CD4-positive, alpha-beta T cell treated with Interleukin-17A for 4 hours (primary cell): ENCODE measurements at places on chromosomes 6 and 20.

DNA sequence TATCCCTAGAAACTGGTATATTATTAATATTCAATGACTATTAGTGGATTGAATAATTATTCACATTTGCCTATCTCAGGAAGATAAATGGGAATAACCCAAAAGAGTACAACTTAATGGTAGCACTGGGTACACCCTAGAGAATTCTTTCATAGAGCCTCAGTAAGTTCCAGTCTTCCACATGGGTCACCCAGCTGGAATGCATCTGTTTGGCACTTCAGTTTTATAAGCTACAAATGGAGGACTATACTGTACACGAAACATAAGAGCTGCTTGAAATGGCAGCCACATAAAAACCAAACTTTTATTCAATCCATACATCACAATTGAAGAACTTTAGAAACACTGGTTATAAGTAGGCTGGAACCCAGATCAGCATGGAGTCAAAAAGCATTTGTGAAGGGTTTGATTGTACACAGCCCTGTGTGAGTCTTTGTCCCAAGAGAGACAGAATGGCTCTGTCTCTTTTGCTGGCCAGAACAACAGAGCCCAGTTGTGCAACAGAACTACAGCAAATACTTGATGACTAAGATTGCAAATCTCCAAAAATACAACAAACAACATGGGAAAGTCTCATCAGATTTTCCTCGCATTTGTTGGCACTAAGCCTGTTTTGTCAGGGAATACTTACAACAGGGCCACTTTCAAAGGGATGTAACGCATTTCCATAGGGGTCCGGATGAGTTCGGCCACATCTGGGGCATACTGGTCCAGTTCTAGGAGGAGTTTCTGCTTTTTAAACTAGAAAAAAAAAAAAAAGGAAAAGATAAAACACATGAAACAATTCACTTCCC is 39.5 kb downstream of the PIGU start:
- DNase-seq: no peak

DNA sequence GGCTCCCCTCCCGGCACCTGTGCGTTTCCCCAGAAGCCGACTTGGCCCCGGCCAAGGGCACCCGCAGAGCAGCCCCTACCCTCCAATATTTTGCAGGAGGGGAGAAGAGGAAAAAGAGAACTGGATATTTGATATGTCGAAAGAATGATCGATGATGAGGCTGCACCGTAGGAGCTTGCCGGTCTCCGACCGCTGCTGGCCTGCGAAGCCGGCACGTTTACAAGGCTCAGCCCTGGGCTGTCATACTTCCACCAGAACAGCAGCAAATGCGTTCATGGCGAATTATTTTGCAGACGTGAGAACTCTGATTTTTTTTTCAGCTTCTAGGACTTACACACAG is 296.7 kb downstream of the TFAP2C start:
- DNase-seq: no peak

- DNase-seq: no peak
Observed at GRCh38 chr6:108071736-108072276, 2.7 kb downstream of the OSTM1 start.

DNA sequence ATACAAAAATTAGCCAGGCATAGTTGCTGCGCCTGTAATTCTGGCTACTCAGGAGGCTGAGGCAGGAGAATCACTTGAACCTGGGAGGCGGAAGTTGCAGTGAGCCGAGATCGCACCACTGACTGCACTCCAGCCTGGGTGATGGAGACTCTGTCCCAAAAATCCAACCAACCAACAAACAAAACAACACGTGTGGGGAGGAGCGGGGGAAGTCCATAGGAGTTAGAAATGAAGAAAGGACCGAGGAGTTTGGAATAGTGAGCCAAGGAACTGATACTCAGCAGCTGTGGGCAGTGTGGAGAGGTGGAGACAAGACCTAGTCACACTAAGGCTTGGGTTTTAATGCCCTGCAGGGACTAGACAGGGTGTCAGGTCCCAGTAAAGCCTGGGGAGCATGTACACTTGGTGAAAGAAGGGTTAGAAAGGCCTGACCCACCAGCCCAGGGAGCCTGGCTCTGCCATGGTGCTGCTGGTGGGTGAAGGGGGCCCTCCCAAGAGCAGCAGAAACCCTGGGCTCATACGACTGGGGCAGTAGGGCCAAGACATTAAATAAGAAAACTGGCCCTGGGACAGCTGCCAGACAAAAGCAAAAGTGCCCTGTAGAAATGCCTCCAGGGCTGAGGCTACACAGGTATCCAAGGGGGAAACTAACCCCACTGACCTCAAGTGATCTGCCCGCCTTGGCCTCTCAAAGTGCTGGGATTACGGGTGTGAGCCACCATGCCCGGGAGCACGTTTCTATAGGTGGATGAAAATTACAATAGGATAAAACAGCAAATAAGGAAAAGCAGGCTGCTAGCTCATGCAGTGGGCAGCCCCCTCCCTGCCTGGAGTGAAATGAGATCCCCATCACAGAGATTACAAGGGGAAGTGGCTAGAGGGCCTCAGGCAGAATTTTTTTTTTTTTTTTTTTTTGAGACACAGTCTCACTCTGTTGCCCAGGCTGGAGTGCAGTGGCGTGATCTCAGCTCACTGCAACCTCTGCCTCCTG is 58.0 kb downstream of the MYH7B start:
- no peak for DNase-seq

- no peak for DNase-seq
Observed at GRCh38 chr6:109117346-109118035, 22.2 kb downstream of the CEP57L1 start.

- no peak for DNase-seq
Observed at GRCh38 chr6:1080453-1081337, 231.2 kb upstream of the FOXQ1 start.

GRCh38 chr6:46000905-46001304 is 14.8 kb downstream of the CLIC5 start:
- no peak for DNase-seq

DNA sequence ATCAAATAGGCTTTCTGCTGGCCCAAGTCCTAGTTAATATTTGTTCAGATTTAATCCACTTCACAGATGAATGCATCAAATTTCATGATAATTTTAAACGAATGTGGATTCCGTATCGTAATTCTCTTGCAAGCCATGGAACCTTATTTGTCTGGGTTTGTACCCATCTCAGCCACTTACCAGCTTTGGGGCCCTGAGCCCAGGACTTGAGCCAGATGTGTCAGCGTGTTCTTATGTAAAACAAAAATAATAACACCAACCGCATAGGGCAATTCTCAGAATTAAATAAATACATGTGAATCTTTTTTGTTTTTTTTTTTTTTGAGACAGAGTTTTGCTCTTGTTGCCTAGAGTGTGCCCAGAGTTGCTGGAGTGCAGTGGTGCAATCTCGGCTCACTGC is 282.5 kb upstream of the PLCB4 start:
- no peak for DNase-seq

- no peak for DNase-seq
Observed at GRCh38 chr6:83711958-83712357, 3.1 kb upstream of the SNAP91 start.

DNA sequence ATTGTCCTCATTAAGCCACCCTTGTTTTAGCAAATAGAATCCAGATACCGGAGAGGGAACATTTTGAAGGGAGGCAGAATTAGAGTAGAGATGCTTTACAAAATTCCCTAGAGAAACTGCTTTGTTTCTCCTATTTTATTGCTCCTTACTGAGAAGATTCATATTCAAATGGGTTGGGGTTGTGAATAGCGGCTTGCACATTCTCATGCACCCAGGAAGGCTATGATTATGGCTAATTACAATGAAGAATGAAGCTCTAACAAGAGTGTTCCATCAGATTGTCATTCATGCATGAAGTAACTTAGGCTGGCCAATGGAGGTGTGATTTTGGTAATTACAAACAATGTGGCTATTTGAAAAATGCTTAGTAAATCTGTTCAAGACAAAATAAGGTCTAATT is 129.6 kb downstream of the PACRG start:
- no peak for DNase-seq

GRCh38 chr6:143515766-143516355 is 4.3 kb upstream of the FUCA2 start:
- no peak for DNase-seq

DNA sequence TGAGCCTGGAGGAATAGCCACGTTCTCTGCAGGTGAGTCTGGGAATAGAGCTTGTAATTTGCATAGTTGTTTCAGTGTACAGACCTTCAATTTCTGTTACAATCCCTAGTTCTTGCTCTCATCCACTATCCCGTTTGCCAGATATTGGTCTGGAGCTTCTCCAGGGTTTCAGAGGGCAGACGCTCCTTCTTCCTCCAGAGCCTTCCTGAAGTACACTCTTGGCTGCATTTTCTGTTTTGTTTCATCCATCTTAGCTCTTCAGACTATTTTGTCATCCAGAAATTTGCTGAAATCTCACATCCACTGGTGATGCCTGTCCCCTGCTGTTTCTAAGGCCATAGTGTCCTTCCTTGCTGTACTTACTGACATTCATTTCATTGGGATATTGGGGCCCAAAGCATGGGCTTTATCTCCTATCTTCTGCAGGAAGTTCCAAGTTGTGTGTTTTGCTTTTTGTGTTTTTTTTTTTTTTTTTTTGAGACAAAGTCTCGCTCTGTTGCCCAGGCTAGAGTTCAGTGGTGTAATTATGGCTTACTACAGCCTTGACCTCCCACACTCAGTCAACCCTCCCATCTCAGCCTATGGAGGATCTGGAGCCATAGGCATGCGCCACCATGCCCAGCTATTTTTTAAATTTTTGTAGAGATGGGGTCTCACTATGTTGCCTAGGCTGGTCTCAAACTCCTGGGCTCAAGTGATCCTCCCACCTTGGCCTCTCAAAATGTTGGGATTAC is 18.7 kb downstream of the CDS2 start:
- DNase-seq: no peak

DNA sequence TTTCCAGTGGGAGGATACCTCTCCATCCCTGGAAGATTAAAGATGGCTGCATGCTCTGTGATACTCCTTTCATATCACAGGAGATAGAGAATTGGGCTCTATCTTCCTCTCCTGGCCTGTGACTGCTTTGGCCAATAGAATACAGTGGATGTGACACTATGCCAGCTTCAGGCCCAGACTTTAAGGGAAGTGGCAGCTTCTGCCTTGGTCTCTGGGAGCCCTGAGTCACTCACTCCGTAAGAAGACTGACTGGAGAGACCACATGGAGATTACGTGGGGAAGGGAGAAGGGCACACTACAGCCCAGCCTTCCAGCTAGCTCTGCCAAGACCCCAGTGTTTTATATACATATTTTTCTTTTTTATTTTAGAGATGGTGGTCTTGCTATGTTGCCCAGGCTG is 10.4 kb upstream of the MMP9 start:
- no peak for DNase-seq

DNA sequence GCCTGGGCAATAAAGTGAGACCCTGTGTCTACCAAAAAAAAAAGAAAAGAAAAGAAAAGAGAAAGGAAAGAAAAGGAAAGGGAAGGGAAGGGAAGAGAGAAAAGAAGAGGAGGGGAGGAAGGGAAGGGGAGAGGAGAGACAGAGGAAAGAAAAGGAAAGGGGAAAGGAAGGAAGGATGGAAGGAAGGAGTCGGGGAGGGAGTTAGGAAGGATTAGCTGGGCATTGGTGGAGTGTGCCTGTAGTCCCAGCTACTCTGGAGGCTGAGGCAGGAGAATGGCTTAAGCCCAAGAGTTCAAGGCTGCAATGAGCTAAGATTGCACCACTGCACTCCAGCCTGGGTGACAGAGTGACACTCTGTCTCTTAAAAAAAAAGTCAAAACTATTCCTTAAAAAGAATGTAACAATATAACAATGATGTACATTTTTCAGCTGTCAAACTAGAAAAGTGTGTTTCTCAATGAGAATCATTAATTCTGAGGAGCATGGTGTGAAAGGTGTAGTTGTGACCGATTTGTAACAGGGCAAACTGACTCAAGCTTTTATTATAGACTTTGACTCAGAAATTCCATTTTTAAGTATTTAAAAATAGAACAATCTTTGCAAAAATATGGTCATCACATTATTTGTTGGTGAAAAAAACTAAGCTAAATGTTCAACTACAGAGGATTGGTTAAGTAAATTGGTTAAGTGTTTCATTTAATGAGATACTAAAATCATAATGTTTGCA is 14.7 kb downstream of the SNRPB start:
- no peak for DNase-seq

DNA sequence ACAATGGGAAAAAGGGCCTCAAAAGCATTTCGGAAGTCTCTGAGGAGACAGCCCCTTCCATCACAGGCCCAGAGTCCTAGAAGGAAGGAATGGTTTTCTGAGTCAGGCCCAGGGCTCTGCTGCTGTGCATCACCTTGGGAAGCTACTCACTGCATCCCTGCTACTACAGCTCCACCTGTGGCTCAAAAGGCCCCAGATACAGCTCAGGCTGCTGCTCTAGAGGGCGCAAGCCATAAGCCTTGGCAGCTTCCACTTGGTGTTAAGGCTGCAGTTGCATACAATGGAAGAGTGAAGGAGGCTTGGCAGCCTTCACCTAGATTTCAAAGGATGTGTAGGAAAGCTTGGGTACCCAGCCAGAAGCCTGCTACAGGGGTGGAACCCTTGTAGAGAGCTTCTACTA is 54.8 kb downstream of the MEI4 start:
- DNase-seq: no peak

- no peak for DNase-seq
Observed at GRCh38 chr6:154381548-154381947, 24.9 kb upstream of the IPCEF1 start.

DNA sequence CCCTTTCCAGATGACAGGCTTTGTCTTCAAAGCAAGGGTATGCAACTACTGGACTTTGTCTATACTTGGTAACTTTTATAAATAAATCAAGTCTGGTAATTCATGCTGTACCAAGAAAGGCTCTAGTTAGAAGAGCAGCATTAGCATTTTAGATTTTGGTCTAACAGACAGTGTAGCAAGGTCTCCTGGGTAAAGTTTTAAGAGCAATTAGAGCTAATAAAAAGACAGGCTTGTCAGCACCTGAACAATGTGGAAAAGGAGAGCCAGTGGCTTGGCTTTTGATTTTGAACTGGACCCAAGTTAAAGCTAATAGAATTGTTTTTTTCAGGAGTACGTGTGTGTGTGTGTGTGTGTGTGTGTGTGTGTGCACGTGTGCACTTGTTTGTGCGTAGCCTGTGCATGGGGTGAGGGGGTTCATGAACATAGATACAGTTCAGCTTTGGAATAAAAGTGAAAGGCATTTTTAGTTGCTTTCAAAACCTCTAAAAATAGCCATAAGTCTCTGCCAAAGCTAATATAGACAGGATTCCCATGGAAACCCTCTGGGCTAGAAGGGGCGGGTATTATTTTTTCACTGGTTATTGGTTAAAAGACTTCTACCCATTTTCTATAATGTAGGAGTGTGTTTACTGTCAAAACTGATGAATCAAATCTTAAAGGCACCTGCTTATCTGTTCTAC is 138.4 kb downstream of the KCNQ5 start:
- DNase-seq: no peak
